Naive thymus-derived CD4-positive, alpha-beta T cell (primary cell): ENCODE measurements at places on chromosomes 12 and 14.

DNA sequence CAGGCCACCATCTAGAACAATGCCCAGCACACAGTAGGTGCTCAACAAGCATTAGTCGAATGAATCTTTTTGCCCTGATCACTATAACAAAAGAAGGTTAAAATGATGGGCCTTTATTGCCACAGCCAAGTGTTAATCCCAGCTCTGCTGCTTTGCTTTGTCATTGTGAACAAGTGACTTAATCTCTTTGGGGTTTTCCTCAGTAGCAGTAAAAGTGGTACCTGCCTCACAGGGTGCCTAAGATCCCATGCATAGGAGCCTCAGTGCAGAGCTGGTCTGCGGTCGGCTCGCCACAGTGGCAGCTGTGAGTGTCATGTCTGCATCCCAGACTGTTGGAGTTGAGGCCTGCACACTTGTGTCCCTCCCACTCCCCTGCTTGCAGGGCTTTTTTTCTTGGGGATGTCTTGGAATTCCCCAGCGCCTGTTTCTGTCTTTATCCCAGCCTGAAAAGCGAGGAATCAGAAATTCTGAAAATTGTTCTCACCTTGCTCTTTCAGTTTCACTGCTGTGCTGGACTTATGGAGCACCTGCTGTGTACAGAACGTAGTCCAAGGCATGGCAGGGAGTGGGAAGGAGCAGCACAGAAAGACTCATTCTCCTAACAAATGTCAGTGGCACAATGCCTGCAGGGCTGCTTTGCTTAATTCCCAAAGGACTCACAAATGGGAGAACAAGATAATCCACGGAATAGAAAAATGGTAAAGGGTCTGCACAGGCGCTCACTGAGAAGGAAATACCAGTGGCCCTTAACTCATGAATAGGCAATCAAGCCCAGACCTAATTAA lies 90.8 kb downstream of the EML1 start:
- DNase-seq, result no peak

- DNase-seq, result no peak
These were observed 6.0 kb downstream of the GARIN2 start for GRCh38 chr14:67195279-67195678.

DNA sequence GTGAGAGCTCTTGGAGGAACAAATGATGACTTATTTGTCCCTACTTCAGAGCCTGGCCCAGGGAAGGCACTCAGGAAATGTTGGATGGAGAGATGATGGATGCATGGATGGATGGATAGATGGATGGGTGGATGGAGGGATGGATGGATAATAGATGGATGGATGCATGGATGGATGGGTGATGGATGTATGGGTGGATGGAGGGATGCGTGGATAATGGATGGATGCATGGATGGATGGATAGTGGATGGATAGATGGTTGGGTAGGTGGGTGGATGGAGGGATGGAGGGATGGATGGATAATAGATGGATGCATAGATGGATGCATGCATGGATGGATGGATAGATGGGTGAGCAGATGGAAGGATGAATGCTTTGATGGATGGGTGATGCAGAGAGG lies 23.2 kb downstream of the GPR68 start:
- no peak for DNase-seq

GRCh38 chr14:100408350-100409002 lies 85.3 kb downstream of the SLC25A47 start:
- DNase-seq, result no peak

DNA sequence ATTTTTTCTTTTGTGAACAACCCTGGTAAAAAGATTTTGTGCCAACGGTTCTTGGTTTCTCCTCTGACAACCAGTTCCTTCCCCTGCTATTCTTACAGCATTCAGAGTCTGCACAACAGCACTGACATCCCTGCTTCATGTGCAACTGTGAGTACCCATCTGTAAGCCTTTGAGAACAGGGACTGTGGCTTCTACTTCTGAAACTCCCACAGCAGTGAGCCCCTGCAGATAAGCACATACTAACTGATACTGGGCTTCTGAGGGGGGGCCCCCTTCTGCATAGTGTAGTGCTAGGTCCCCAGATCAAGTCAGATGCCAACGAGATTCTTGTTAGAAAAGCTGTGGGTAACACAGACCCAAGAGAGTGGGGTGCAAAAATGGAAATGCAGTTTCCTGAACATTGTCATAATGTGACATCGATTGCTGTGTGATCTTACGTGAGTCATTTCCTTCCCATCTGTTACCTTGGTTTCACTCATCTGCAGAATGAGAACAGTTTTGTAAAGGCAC lies 11.1 kb upstream of the NINJ2 start:
- DNase-seq, result peak; percentile 70

GRCh38 chr12:124002654-124003053 lies 29.6 kb downstream of the ZNF664 start:
- DNase-seq, result no peak

GRCh38 chr12:112988224-112988623 lies 9.9 kb downstream of the OAS2 start:
- DNase-seq, result no peak

DNA sequence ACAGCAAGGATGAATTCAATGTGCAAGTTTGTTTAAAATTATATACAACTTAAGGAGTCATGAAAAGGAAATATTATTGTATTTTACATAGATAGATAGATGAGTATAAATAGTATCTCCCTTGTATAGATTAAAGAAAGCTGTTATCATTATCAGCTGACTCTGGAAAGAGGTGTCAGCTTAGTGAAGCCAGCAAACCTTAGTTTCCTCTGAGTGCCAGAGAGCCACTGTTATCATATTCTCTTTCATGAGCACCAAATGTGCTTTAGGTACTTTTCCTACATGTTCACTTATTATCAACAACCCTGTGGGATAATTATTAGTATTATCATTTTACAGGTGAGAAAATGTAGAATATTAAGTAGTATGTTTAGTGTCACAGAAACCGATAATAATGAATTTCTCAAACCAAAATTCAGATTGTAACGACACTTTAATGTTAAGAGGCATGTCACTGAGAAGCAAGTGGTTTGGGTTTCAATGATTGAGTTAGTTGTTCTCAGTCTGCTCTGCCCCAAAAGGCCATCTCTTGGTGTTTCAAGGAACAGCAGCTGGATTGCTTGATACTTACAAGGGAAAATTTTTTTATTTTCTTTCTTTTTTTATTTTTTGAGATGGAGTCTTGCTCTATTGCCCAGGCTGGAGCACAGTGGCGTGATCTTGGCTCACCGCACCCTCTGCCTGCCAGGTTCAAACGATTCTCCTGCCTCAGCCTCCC lies 53.7 kb downstream of the PLEKHA5 start:
- DNase-seq, result no peak

GRCh38 chr14:40386433-40386832 lies 954.2 kb upstream of the FBXO33 start:
- DNase-seq, result no peak

GRCh38 chr14:68784226-68784910 lies 8.5 kb downstream of the ZFP36L1 start:
- DNase-seq, result no peak

GRCh38 chr12:119175081-119175480 lies 3.6 kb upstream of the HSPB8 start:
- DNase-seq, result no peak

DNA sequence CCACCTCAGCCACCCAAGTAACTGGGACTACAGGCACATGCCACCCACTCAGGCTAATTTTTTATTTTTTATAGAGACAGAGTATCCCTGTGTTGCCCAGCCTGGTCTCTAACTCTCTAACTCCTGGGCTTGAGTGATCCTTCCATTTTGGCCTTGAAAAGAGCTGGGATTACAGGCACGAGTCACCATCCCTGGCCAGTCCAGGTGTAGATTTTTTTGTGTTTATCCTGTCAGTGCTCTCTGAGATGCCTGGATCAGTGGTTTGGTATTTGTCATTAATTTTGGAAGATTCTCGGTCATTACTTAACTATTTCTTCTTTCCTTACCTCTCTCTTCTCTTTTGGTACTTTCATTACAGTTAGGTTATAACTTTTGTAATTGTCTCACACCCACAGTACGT lies 5.3 kb upstream of the HIF1A start:
- DNase-seq, result no peak
